ENCODE measurements at places on chromosomes 4 and X.

DNA sequence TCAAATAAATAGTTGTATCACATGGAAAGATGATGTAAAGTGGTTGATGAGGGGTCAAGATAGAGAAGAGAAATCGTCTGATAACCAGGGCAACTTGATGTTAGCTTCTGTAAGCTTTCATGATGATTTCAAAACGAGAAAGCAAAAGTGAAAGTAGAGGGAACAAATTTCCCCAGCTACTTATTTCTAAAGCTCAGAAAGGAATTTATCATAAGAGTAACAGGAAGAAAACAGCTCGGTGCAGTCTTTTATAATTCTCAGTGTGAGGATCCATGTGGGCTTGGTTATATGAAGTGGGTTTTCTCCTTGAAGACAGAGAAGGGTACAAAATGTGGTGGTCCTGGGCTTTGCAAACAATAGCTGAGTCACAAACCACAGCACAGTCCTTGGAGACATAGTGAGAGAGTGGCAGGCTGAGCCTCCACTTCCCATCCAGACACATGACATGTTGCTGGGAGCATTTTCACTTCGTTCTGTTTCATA, 32.1 kb upstream of the GLRA2 start:
- no peaks in the 10 kb centered on the region for H3K36me3 ChIP-seq
- H3K4me1 ChIP-seq, result no peaks in the 10 kb centered on the region
- H3K27me3 ChIP-seq, result no peaks in the 10 kb centered on the region
- peak overlapping the region; percentile 22 for H3K4me3 ChIP-seq
- DNase-seq, result no peak
- peak overlapping the region; percentile 35 for H3K27ac ChIP-seq

DNA sequence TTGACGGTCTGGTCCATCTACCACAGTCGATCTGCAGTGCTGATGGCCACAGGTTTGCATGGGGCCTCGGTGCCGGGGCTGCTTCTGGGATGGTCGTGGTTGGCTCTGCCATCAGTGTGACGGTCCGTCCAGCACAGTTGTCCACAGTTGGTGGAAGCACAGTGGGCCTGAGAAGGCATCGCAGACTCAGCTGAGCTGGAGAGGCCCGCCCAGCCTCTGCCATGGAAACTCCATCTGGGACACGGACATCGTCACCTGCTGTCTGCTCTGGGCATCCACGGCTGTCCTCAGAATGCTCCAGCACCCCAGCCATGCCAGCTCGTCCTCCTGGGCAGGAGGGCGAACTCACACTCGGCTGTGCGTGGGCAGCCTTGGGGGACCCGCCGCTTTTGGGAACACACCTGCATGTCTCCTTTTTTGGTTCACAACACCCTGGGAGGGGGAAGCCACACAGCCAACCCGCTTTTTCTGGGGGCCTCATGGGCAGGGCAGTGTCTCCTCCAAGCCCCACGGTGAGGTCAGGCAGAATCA, 33.0 kb downstream of the ABLIM2 start:
- DNase-seq, result no peak
- no peaks in the 10 kb centered on the region for H3K27me3 ChIP-seq
- H3K4me3 ChIP-seq, result no peak overlapping the region
- H3K36me3 ChIP-seq, result no peaks in the 10 kb centered on the region
- no peak overlapping the region for H3K27ac ChIP-seq

DNA sequence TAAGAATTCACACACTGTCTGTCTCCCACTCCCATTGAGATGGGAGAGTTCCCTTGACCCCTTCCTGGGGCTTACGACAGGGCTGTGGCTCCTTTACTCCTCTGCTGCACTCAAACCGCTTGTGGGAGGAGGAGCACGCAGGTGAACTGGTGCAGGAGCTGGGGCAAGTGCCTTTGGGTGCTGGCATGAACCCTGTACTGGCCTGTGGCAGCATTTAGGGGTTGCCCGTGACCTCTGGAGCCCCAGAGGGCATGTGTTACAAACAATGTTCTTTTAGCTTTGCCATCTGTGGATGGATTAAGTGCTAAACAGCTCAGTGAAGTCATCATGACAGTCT, 21.8 kb upstream of the FTHL17 start:
- no peak for DNase-seq
- H3K27me3 ChIP-seq, result no peaks in the 10 kb centered on the region
- no peaks in the 10 kb centered on the region for H3K36me3 ChIP-seq
- no peak overlapping the region for H3K27ac ChIP-seq

DNA sequence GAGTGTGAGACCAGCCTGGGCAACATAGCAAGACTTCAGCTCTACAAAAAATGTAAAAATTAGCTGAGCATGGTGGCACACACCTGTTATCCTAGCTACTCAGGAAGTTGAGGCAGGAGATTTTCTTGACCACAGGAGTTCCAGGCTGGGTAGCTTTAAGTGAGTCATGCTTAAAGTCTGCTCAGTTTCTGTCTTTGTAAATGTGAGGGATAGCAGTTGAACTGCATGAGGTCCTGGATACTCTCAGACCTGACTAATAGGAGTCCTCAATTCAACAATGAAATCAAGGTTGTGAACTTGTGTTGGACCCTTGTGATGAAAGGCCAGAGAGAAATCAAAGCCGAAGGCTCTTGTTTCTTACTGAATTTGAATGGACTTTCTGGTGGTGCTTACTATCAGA, 45.2 kb downstream of the STARD8 start:
- H3K36me3 ChIP-seq, result no peaks in the 10 kb centered on the region
- H3K4me1 ChIP-seq, result peaks cover 12% of the 10 kb centered on the region
- DNase-seq, result no peak
- H3K4me3 ChIP-seq, result no peak overlapping the region
- H3K27ac ChIP-seq, result peak overlapping the region; percentile 34

DNA sequence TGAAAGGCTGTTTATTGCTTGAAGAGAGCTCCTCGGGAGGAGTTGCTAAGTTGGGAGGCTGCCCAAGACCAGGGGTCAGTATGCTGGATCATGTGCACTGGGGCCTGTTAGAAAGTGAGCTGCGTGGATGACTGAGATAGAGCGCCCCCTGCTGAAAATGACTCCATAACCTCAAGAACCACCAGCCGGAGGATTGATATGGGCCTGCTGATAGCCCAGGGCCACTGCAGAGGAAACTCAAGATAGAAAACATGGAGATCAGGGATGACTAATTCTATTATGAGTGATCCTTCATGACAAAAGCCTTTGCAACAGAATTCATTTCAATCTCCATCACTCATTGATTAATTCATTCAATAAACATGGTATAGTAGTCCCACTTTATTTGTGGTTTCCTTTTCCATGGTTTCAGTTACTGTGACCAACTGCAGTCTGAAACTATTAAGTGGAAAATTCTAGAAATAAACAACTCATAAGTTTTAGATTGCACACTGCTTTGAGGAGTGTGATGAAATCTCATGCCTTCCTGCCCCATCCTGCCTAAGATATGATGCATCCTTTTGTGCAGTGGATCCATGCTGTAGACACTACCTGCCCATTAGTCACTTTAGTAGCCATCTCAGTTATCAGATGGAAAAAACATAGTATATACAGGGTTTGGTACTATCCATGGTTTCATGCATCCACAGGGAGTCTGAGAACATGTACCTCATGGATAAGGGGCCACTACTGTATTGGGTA, 126.7 kb upstream of the MBNL3 start:
- no peaks in the 10 kb centered on the region for H3K36me3 ChIP-seq
- H3K4me3 ChIP-seq, result no peak overlapping the region
- no peak overlapping the region for H3K27ac ChIP-seq
- no peaks in the 10 kb centered on the region for H3K27me3 ChIP-seq
- H3K4me1 ChIP-seq, result no peaks in the 10 kb centered on the region

DNA sequence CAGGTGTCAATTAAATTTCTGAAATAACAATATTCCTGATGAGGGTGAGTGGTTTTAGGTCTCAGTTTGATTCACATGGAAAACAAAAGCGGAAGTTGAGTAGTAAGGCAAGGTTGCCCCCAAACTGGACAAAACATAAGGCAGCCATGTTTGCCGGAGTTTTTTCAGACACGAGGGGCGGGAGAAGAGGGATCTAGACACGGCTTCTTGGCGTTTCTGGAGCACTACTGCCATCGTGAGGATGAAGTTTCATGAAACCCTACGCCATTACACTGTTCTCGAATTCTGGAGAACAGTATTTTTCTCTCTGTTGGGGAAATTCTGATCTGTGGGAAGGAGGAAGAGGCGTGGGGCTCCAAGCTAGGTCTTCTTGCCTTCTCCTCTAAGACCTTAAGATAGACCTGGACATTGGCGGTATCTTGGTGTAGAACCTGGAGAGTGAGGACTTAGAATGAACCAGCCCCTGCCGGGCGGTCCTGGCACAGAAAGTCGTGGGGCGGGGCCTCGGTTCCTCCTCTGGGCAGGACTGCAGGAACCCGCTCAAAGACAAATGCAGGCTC, 160.3 kb downstream of the OR13H1 start:
- no peaks in the 10 kb centered on the region for H3K27me3 ChIP-seq
- H3K27ac ChIP-seq, result peak overlapping the region; percentile 61
- DNase-seq, result peak; percentile 76
- no peaks in the 10 kb centered on the region for H3K36me3 ChIP-seq
- peak overlapping the region; percentile 44 for H3K4me3 ChIP-seq
- peaks cover 4% of the 10 kb centered on the region for H3K4me1 ChIP-seq

- no peaks in the 10 kb centered on the region for H3K36me3 ChIP-seq
- no peaks in the 10 kb centered on the region for H3K4me1 ChIP-seq
- H3K27ac ChIP-seq, result no peak overlapping the region
- H3K27me3 ChIP-seq, result no peaks in the 10 kb centered on the region
Measured at GRCh38 chrX:49627086-49627777, 28.4 kb downstream of the GAGE1 start.

- H3K27ac ChIP-seq, result no peak overlapping the region
- no peaks in the 10 kb centered on the region for H3K36me3 ChIP-seq
- no peaks in the 10 kb centered on the region for H3K27me3 ChIP-seq
- no peak overlapping the region for H3K4me3 ChIP-seq
Measured at GRCh38 chr4:3720466-3720865, 45.7 kb upstream of the ADRA2C start.

DNA sequence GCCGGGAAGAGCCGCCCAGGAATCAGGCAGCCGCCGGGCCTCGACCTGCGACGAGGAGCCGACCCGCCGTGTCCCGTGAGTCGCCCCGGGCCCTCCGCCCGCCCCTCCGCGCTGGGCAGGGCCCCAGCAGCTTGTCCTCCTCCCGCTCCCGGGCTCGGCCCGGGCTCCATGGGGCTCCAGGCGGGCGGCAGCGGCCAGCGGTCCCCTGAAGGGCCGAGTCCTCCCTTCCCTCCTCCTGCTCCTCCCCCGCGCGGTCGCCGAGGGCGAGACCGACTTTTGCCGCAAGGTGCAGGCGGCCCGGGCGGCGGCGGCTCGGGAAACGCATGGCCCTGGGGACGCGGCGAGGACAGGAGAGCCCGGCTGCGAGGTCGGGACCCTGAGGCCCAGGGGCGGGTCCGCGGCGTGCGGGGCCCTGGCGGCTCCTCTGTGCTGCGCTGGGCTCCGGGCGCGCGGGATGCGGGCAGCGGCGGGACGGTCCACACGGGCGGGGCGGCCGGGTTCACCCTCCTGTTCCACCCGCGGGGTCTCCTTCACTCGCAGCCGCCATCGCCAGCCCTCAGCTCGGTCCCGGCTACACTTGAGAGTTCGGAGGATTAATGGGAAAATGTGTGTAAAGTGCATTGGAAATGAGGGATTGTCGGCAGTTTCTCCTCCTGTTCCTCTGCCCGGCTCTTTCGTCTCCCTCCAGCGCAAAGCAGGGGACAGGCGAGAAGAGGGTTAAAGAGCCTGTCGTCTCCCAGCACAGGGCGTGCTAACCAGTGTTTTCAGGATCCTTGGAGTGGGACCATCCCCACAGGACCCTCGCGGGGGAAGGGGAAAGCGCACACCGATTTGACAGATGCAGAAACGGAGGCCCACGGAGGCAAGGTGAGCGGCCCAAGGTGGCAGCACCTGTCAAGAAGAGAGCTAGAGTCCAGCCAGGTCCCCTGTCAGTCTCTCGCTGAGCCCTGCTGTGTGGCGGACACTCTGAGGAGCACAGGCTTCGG, 16.6 kb upstream of the ZNF718 start:
- H3K4me1 ChIP-seq, result peaks cover 13% of the 10 kb centered on the region
- H3K36me3 ChIP-seq, result no peaks in the 10 kb centered on the region
- DNase-seq, result no peak

GRCh38 chr4:168743601-168744000, 246.7 kb downstream of the PALLD start:
- H3K4me1 ChIP-seq, result peaks cover 24% of the 10 kb centered on the region
- H3K4me3 ChIP-seq, result no peak overlapping the region
- no peaks in the 10 kb centered on the region for H3K36me3 ChIP-seq
- DNase-seq, result no peak
- peak overlapping the region; percentile 17 for H3K27ac ChIP-seq

- no peaks in the 10 kb centered on the region for H3K4me1 ChIP-seq
- no peak overlapping the region for H3K27ac ChIP-seq
- H3K4me3 ChIP-seq, result no peak overlapping the region
Measured at GRCh38 chr4:24564488-24564887, 19.9 kb downstream of the DHX15 start.

DNA sequence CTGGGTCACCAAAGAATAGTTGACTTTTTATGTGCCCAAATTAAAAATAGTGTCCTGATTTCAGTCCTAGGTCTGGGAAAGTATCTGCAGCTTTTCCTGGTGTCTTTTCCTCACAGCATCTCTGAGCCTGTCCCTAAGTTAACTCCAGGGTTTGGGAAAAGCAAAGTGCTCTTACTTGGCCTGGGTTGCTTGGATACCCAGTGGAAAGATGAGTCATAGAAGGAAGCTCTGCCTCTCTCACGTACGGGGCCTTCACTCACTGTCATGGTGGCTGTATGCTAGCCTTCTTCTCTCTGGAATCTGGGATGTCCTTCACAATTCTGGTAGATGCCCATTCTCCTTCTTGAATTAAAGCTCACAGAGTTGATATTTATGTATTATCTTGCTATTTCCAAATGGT, 607.3 kb downstream of the ANKRD50 start:
- no peak overlapping the region for H3K4me3 ChIP-seq
- H3K4me1 ChIP-seq, result no peaks in the 10 kb centered on the region
- H3K27me3 ChIP-seq, result no peaks in the 10 kb centered on the region
- no peak for DNase-seq
- no peak overlapping the region for H3K27ac ChIP-seq

DNA sequence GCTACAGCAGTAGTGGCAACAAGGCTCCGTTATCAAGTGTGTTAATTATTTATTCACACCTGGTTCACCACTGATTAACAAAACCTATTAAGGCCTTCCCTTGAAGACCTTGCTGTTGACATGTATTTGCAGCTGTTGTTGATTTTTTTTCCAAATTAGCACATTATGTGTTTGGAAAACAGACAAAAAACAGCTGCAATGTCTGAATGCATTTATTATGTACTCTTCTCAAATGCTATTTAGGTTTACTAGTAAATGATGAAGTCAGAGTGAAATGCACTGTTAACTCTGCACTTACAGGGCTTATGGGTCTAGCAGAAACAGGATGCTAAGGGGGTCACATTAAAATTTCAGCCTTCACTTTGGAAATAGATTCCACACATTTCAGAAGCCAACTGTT, 99.5 kb upstream of the PCDH7 start:
- no peak overlapping the region for H3K27ac ChIP-seq
- H3K4me3 ChIP-seq, result no peak overlapping the region
- no peaks in the 10 kb centered on the region for H3K36me3 ChIP-seq
- H3K4me1 ChIP-seq, result no peaks in the 10 kb centered on the region
- no peaks in the 10 kb centered on the region for H3K27me3 ChIP-seq

GRCh38 chr4:139331185-139331584, 28.9 kb upstream of the NDUFC1 start:
- no peak for DNase-seq
- no peak overlapping the region for H3K27ac ChIP-seq
- H3K4me3 ChIP-seq, result no peak overlapping the region
- H3K4me1 ChIP-seq, result no peaks in the 10 kb centered on the region

GRCh38 chrX:17703201-17703600, 34.1 kb upstream of the SCML1 start:
- no peak for DNase-seq
- no peaks in the 10 kb centered on the region for H3K4me1 ChIP-seq
- H3K27me3 ChIP-seq, result no peaks in the 10 kb centered on the region
- no peak overlapping the region for H3K4me3 ChIP-seq

All from right atrium auricular region (tissue), 2 donors.